ENCODE measurements at places on chromosomes 16 and 17.

DNA sequence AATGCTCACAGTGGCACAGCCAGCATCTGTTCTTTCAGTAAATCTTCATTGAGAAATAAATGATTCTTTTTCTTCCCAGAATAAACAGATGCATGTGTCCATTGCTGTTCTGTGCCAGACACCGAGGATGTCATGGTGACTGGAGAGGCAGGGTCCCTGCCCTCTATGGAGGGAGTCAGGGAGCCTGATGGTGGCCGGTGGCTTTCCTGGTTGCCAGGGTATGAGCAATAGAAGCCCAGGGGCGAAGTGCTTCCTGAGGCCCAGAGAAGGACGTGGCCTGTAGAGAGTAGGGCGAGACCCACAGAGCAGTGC lies 29.9 kb upstream of the NUDT16L1 start:
- no peak for DNase-seq

DNA sequence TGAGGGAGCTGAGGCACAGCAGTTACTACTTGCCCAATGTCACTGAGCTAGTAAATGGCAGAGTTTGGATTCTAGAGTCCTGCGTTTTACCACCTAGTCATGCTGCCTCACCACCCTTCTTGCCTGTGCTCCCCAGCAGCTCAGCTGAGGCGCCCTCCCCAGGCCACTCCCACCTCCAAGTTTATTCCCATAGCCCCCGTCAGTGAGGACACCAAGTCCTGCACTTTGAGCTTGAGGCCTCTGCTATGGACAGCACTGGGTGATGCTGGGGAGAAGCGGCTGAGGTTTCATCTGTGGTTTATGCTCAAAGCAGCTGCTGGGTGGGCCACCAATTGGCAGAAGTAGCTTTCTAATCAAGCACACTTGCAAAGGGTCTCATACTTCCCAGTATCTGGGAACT lies 36.7 kb downstream of the TMEM238L start:
- DNase-seq, result no peak

DNA sequence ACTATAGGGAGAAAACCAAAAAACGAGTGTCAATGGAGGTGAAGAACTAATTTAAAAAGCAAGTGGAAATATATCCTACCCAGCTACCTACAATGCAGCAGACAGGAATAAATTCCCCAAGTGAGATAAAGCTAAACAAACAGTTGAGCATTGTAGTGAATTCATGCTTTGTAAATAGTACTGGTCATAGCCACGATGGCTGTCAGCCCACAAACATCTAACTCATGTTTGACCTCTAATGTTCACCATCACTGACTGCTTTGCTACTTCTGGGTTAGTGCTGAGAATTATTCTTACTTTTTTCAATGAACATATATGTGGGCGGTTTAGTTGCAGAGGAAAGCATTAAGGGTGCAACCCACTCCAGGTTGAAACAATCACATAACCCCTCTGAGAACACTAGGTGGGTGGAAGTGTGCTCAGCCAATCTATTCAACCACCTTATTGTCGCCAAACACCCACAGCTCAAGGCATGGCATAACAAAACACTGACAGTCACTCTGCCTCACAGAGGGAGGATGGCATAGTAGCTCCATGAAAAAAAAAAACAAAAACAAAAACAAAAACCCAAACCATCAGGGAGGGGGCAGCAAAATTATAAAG lies 264.1 kb downstream of the ZFHX3 start:
- DNase-seq, result no peak

DNA sequence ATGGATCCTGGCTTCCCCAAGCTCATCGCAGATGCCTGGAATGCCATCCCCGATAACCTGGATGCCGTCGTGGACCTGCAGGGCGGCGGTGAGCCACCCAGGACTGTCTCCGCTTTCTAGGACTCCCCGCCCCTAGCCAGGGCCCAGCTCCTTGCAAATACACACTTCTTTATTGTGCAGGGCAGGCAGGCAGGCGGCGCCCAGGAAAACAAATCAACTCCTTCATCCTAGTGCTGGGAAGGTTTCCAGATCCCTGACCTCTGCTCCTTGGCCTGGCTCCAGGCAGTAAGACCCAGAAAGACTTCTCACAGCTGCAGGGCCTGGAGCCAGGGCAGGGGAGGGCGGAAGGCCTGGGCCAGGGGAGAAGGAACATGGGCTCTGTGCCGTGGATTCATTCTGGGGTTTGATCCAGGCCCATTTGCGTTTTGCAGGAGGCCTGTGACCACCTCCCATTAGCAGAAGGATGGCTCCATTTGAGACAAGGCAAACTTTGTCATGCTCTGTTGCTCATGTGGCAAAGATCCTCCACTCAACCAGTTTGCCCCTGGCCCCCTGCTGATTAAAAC lies 6.0 kb upstream of the LPCAT2 start:
- DNase-seq, result no peak

DNA sequence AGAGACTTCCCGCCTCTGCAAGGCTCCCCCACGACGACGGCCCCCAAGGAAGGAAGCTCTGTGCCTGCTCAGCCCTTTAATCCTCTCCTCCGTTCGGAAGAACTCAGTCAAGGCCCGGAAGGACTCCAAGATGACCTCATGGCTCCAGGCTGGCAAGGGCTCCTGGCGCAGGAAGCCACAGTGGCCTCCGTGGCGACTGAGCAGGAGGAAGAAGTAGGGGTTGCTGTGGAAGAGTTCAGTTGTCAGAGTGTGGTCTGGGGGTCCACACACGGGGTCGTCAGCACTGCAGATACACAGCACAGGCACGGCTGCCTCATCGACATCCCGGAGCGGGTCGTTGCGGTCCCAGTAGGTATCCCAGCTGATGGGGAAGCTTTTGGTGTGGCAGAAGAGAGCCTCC lies 4.2 kb downstream of the ABHD15 start:
- DNase-seq, result no peak

GRCh38 chr16:22898874-22899348 lies 84.9 kb downstream of the HS3ST2 start:
- peak; percentile 28 for DNase-seq

GRCh38 chr17:9110501-9110900 lies 89.2 kb downstream of the NTN1 start:
- no peak for DNase-seq

DNA sequence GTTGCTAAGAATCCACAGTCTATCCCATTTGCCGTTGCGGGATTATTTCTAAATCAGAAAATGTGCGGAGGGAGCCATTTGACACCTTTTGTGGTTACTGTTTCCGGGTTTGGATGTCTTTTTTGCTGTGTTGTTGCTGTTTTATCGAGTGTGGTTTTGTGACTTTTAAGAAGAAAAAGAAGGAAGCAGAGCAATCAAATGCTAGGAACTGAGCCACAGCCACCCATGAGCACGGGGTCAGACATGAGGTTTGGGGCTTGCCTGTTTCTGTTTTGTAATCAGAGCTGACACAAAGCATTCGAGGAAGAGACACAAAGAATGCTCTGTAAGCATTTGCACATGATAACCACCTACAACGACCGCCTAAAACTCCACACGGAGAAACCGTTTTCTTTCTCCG lies 53.1 kb upstream of the CHMP6 start:
- DNase-seq, result no peak

- no peak for DNase-seq
These were observed 976 bp downstream of the CCL3L1 start for GRCh38 chr17:36195434-36196130.

- no peak for DNase-seq
These were observed 324.2 kb downstream of the PMP22 start for GRCh38 chr17:14940938-14941265.

DNA sequence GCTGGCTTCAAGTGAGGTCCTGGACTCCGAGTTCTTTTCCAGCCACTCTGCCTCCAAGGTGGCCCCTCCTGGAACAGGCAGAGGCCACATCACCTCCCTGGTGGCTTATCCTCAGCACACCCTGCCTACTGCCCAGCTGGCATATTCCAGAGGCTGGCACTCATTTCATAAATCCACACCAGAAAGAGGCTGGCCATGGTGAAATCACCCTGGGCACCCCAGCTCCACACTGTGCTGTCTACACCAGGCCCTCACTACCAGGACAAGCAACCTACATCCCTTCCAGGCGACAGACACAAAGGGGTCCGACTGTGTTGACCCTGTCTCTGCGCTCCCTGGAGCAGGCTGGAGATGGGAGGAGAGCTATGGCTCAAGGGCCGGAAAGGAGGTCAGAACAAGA lies 100.2 kb downstream of the C16orf78 start:
- DNase-seq, result no peak

DNA sequence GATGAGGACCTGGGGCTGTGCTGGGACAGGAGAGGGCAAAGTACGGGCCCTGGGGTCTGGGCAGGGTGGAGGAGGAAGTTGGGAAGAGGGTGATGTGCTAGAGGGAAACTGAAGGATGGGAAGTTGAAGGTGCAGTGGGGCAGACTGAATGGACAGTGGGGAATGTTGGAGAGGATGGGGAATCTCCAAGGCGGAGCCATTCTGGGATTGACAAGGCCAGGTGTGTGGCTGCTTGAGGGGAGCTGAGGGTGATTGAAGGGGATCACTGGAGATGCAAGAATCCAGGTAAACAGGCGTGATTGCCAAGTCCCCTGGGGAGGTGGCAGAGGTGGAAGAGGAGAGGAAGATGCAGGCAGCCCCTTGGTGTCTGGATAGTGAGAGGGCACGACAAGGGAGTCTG lies 8.5 kb upstream of the HSD3B7 start:
- no peak for DNase-seq

DNA sequence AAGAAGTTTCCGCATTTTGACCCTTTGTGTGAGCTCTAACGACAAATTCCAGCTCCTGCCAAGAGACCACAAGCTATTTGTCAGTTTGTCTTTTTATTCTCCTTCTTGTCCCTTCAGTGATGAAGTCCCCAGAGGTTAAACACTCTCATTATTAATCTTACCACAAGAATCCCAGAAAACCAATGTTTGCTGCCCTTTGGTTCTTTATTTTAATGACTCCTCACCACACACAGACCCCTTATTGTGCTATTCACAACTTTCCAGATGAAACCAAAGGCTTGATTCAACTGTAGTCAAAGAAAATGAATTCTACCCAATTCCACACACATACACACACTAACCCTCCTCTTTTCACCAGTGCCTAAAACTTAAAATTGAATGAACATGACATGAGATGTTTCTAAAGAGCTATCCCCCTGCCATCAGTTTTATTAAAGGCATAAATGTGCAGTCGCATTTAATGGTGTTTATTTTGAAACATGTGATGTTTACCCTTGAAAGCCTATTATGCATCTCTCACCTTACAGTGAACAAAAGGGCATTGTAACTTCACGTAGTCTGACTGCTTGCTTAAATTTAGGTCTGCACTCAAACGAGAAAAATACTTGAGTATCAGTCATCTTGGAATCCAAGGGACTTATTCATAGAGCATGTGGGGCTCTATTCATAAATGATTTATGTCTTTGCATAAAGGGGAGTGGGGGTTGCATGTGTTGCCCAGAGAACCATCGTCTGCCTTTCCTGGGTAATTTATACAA lies 44.1 kb downstream of the PCTP start:
- no peak for DNase-seq

- DNase-seq, result no peak
These were observed 112.0 kb downstream of the AXIN2 start for GRCh38 chr17:65449495-65449894.

GRCh38 chr16:55828680-55829079 lies 4.2 kb downstream of the CES1 start:
- DNase-seq, result no peak

DNA sequence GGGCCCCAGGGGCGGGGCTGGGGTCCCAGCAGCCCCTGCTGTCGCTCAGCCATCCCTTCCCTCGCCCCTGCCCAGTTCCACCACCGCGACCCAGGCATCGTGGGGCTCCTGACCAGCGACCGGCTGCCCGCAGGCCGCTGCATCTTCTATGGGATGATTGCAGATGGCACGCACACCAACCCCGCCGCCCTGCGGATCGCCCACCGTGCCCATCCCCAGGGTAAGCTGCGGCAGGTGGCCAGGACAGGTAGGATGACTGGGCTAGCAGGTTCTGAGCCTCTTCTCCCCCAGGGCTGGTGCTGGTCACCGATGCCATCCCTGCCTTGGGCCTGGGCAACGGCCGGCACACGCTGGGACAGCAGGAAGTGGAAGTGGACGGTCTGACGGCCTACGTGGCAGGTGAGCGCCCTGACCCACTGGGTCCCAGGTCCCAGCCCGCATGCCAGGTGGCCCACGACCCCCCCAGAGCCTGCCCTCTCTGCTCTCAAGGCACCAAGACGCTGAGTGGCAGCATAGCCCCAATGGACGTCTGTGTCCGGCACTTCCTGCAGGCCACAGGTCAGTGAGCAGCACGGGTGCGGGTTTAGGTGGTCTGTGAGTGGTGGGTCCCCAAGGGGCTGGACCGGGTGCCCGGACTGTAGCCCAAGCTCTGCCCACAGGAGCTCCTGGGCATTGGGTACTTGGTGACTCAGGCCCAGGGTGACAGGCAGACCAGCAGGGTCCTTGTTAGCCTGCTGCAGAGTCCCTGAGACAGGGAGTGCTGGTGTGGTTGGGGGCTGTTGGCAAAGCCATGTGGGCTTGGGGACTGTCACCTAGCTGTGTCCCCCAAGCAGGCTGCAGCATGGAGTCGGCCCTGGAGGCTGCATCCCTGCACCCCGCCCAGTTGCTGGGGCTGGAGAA lies 2.8 kb downstream of the CEMP1 start:
- DNase-seq, result no peak

GRCh38 chr16:84514874-84515835 lies 10.7 kb upstream of the MEAK7 start:
- DNase-seq, result peak; percentile 52

DNA sequence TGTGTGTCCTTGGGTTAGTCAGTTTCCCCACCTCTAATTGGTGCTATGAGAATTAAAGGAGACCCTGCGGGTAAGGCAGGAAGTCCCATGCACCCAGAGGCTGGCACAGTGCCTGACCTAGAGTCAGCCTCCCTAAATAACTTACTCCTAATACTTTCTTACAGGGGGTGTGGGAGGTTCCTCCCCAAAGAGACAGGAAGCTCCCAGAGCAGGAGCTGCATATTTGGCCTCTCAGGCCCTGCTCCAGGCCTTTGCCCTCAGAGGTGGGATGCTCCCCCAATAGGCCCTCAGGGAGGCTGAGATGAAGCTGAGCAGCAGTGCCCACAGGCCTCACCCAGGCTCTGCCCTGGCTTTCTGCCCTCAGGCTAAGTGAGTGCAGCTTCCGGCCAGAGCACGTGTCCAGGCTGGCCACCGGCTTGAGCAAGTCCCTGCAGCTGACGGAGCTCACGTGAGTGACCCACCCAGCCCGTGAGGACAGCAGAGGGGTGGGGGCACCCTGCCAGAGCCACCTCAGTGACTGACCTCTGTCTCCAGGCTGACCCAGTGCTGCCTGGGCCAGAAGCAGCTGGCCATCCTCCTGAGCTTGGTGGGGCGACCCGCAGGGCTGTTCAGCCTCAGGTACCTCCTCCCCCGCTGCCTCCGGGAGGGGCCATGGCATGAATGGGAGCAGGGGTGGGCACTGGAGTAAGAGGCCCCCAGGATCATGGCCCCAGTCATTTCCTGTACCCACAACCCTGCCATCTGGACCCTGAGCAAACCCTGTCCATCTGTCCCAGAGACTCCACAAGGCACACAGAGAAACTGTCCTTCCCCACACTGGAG lies 31.1 kb upstream of the CPNE2 start:
- DNase-seq, result no peak

DNA sequence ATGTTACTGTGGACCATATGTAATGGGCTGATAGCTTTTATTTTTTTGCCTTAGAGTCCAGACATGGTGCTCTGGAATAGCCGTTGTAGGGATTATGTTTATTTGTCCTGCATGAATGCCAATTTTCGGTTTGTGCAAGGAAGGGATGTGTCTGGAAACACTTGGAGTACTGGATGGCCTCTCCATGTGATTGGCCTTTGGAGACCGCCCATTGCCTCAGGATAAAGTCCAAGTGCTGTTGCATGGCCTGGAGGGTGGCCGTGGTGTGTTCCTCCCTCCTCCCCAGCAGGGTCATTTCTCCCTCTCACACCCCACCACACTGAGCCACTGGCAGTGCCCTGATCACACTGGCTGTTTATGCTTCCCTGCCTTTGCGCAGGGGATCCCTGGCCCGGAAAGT lies 93.9 kb downstream of the MSI2 start:
- DNase-seq, result no peak
